ENCODE measurements at places on chromosomes 4 and X. TPM values are rescaled to one million over a fixed set of nuclear protein-coding genes. Genes with fewer than 3 reads are reported as not detected.

GRCh38 chr4:45770958-45771357, 352.9 kb downstream of the GABRG1 start:
- DNase-seq, result no peak

Gene IQCM
- total RNA-seq, result not detected

DNA sequence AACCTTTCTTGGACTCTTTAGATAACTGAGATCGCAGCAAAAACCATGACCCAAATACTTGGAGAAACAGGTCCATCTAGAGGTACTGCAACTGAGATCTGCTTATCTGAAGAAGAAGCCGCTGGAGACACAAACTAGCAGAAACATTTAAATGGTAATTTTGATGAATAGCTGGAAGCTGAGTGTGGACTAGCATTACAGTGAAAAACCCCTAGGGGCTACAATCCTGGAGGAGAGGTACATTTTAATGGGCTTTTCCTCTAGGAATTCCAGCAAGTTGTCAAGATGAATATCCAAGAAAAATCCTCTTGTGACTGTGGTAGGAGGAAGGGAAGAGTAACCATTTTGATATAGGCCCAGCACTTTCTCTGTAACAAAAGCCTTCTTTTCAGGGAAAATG, 592.5 kb upstream of the GRIA3 start:
- DNase-seq, result no peak

GRCh38 chr4:147198411-147199051, 252.9 kb upstream of the TTC29 start:
- DNase-seq, result no peak

DNA sequence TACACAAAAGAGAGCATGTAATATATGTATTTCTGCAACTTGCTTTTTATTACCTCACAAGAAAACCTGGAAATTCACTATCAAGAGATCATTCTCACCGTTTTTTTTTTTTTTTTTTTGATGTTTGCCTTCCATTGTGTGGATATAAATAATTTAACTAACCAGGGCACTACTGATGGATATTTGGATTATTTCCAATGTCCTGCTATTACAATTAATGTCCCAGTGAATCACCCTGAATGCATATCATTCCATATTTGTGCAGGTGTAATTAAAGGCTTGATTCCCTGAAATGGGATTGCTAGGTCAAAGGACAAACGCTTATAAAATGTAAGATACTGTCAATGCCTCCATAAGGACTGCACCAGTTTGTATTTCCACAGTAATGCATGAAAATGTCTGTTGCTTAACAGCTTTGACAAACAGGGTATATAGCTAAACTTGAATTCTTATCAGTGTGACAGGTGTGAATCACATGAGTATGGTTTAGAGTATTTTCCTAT, 87.8 kb downstream of the NCAPG start:
- no peak for DNase-seq

DNA sequence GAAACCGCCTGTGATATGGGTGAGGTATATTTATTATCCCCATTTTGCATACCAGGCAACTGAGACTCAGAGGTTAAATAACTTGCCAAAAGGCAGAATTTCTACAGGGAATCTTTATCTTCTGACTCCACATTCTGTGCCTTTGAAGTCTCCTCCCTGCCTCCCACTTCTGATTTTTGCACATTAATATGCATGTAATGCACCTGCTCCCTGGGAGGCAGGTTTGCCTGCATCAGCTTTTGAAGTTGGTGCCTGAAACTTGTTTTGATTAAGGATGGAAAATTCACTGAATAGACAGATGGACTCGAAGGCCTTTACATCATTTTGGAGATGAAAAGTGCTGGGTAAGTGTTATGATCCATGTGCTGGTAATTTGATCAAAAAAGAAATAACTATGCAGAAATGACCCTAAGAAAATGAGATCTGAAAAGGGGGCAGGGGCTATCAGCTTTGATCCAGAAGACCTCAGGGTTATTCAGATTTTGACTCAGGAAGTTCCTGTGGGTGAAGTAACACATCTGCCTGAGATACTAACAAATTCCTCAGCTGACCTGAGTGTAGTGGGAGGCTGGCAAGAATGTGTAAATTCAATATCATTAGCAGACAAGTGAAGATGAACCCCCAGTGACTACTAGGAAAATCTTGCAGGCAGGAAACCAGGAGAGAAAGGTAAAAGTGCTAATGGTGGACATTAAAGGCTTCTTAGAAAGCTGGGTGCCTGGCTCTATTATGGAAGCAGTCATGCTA, 167.5 kb upstream of the BOD1L1 start:
- no peak for DNase-seq

DNA sequence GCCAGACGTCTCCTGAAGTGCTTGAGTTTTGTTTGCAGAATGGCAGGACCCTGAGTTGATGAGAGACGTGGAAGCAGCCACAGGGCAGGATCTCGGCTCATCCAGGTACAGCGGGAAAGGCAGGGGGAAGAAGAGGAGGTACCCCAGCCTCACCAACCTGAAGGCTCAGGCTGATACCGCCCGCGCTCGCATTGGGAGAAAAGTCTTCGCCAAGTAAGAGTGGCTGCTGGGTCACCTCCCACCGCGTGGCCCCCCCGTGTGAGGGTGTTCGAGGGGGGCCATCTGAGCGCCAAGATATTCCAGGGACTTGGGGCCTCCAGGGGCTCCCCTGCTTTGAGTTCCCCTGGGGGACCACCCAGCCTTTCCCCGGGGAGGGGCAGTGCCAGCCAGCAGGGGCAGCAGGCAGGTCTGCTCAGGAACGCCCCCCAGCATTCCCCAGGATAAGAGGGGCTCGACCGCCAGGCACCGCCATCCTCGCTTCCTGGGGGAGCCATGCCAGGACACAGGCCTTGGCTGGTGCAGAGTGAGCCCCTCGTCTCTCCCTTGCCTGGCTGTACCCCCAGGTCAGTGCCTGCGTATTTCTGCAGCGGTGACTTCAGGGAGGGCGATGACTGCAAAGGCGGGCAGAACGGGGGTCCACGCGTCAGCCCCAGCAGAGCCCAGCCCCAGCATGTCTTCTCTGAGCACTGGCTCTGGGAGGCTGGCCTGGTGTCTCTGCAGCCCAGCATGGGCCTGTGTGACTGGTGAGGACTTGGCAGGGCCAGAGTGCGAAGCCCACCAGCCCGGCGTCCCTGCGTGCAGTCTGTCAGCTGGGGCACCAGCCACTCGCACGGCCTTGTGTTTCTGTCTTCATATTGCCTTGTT, 22.3 kb downstream of the NKX1-1 start:
- peak; percentile 68 for DNase-seq

GRCh38 chr4:167248271-167248670, 14.0 kb upstream of the SPOCK3 start:
- DNase-seq, result no peak

- no peak for DNase-seq
Measured at GRCh38 chr4:170589597-170590191, 499.9 kb upstream of the AADAT start.

- no peak for DNase-seq
Measured at GRCh38 chrX:54044877-54045338, 635 bp upstream of the PHF8 start.

GRCh38 chr4:187383181-187383580, 612.4 kb upstream of the ZFP42 start:
- no peak for DNase-seq

DNA sequence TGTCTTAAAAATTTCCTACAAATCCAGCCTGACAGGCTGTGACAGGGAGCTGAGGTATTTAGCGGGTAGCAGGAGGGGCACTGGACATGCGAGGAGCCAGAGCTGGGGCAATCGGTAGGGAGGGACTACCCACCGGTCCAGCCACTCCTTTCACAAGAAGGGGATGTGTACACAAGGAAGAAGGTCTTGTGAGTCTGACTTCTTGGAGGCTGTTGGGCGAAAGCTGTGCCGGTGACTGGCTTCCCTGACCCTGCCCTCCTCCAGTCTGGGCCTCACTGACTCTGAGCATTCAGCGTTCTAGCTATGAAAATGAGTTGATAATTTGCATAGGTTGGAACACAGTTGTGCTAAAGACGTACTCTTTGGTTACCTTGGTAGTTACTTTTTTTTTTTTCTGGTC, 12.7 kb upstream of the CXCL8 start:
- DNase-seq, result no peak

DNA sequence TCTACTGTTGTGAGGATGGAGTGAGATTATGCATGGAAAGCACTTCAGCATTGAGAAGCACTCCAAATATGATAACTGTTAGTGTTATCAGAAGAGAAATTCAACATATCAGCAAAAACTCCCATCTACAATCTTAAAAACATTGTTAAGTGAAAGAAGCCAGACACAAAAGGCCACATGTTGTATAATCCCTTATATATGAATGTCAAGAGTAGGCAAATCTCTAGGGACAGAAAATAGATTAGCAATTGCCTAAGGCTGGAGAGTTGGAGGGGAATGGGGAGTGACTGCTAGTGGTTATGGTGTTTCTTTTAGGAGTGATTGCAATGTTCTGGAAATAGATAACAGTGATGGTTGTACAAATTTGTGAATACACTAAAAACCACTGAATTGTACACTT, 122.5 kb upstream of the LNX1 start:
- DNase-seq, result no peak

Gene PGM2
- 26.0 TPM for total RNA-seq

GRCh38 chrX:139581068-139581467, 50.5 kb downstream of the F9 start:
- DNase-seq, result no peak

- DNase-seq, result no peak
Measured at GRCh38 chr4:7811536-7812191, 128.0 kb downstream of the AFAP1 start.

- DNase-seq, result no peak
Measured at GRCh38 chr4:155377276-155377675, 511 bp upstream of the MAP9 start.
